ENCODE measurements at places on chromosomes 2 and 18. TPM values are rescaled to one million over a fixed set of nuclear protein-coding genes. Genes with fewer than 3 reads are reported as not detected.

The TAF4B gene
- total RNA-seq = 2.8 TPM

GRCh38 chr2:205451901-205452512, 230.3 kb upstream of the NRP2 start:
- DNase-seq = no peak

DNA sequence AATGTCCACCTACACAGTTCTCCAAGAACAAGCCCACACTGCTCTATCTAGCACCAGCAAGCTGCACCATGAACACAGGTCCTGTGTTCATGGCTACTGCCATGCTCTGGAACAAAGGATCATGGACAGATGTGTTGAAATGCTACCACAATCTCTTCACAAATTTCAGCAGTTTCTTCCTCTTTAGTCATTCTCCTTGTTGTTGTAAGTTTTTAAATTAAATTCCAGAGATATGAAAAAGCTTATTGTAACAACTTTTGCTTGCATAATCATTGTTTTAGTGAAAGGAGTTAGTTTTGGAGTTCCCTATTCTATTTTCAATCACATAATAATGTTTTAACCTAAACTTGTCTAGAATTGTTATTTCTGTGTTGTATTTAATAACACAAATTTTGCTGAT, 17.2 kb upstream of the NAPG start:
- no peak for DNase-seq

DNA sequence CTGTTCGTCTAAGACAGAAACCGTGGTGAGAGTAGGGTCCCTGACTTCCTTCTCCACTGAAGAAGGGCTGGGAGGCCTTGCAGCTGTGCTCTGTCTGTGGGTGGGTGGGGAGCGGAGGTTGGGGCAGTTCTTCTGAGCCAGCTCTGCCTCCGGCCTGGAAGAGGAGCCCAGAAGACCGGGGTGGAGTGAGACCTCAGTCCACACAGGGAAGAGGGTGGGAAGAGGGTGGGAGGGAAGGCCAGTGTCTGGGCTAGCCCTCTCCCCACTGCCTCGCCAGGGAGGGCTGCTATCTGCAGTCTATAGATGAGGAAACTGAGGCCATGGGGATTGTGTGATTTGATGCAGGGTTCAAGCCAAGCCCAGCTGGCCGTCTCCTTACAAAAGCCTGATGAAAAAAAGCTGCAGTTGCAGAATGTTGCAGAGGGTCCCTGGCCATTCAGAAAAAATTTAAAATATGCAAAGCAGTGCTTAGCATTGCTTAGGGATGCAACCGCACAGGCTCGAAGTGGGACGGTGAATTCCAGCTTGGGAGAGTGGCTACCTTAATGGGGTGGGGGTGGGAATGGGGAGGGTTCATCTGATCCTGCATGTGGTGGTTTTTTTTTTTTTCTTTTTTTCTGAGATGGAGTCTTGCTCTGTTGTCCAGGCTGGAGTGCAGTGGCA, 181.6 kb upstream of the HS6ST1 start:
- DNase-seq = no peak

DNA sequence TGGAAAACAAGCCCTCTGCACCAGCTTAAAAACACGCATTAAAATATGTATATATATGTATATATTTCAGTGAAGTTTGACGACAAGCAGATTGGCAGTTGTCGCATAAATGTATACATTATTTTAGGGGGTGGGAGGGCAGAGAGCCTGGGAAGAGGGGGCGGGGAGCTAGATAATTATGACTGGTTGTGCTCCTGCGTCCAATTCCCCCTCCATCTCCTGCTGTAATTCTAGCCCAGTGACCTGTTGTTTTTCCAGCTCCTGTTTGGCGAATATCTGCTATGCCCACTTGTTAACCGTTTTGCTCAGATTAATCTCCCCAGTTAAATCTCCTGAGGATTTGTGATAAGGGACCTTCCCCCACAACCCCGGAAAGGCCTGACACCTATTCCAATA, 656 bp downstream of the UNC80 start:
- no peak for DNase-seq

DNA sequence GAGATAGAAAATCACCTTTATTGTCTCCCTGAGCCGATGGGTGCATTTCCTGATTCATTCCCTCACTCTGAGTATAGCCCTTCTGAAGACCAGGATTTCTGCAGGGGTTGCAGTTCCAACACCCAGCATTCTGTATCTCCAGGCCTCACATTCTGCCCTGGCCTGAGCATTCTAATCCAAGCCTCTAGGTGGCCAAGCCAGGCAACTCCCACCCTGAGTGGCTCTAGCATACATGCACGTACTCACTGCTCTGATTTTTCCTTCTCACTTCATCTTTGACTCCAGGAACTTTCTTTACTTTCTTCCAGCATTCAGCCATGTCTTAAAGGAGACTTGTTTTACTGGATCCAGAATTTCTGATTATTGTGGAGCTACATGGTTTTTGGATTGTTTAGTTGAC, 100.7 kb upstream of the STK39 start:
- DNase-seq = no peak
